ENCODE measurements at places on chromosomes 4 and X.
A peak's percentile ranks its signal among the peaks of the same experiment; 100 is the strongest.

DNA sequence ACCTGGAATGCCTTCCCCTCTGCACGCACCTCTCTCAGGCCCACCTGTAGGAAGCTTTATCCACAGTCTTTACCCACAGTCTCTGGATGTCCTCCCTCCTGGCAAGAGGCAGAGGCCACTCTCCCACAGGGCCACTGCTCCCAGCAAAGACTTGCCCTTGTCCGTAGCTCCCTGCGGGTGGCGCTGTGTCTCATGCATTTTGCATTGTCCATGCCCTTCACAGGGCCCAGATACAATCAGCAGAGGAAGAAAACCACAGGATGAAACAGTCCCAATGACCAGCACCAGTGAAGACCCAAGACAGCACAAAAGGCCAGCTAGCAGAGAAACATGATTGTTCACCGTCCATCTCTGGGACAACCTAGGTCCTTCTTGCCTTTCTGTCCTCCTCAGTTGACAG is 2.1 kb upstream of the NSG1 start:
- peak; percentile 33 for DNase-seq

DNA sequence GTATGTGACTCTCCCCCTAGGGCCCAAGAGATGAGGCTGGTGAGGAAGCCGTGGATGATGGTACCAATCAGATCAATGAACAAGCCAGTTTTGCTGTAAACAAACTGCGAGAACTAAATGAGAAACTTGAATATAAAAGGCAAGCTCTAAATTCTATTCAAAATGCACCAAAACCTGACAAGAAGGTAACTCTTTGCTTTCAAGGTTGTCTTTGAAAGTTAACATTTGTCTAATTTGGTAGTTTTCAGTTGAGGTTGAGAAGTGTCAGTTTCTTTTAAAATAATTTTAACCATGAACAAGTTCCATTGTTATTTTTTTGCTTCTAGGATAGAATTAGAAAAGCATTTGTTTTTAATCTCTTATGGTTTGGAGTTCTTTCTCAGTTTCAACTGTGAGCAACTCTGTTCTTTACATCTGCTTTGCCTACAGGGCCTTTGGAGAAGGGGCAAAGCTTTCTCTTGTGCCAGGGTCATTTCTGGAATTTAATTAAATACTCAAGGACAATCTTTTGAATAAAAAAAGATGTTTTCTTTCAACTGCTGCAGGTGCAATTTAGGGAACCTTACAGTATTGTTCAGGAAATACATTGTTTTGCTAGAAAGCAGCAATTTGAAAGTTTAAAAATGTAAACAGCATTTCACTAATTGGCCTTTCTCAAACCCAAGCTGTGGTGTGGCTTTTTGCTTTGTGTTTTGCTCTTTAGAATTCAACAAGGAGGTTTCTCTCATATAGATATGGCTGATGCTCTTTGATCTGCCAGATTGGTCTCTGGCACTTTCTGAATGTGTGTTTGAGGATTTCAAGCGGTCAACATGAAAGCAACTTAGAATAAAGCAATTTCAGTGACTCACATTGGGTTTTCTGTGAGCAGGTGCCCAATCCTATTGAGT is 62.9 kb downstream of the LRP2BP start:
- DNase-seq = no peak

DNA sequence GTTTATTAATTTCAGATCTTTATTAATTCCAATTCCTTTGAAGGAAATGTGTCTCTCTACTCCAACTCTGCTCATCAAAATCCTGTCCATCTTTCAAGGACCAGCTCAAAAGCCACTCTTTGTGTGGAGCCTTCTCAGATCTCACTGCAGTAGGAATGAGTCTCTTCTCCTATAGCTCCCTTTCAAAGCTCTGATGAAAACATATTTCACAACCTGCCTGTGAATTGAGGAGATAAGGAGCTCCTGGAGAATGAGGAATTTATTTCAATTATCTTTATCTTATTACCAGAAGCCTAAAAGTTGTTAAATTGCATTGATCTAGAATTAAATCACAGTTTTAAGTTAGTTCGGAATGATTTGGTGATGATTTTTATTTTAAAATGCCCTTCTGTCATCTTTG is 92.6 kb upstream of the TRPC3 start:
- no peak for DNase-seq

GRCh38 chr4:24517676-24518075 is 66.7 kb downstream of the DHX15 start:
- DNase-seq = no peak

DNA sequence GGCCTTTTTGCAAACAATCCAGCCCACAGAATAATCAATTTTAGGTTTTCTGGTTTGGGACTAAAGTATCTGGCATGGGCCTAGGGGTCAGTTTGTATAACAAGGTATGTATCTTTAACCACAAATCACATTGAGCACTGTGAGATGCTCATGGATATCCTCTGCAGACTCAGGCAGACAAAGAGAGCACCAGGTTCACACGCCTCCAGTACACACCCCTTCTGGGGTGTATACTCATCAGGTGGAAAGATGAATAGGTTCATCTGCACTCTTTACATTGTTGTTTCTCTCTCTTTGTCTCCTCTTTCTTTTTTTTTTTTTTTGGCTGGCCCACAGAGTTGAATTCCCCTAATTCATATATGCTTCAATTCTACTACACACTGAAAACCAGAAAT is 21.1 kb downstream of the TEC start:
- DNase-seq = no peak

GRCh38 chr4:169210504-169211118 is 60.1 kb downstream of the SH3RF1 start:
- DNase-seq = no peak

GRCh38 chr4:180811556-180811955 is 1431.6 kb upstream of the TENM3 start:
- no peak for DNase-seq

- no peak for DNase-seq
Observed at GRCh38 chr4:87499403-87500091, 29.6 kb downstream of the SPARCL1 start.

GRCh38 chr4:67539830-67540229 is 5.5 kb downstream of the CENPC start:
- no peak for DNase-seq

- no peak for DNase-seq
Observed at GRCh38 chrX:117538178-117539089, 578.2 kb downstream of the KLHL13 start.

GRCh38 chr4:89301003-89301402 is 6.6 kb downstream of the GPRIN3 start:
- no peak for DNase-seq

GRCh38 chrX:139920316-139920715 is 12.5 kb downstream of the ATP11C start:
- no peak for DNase-seq

DNA sequence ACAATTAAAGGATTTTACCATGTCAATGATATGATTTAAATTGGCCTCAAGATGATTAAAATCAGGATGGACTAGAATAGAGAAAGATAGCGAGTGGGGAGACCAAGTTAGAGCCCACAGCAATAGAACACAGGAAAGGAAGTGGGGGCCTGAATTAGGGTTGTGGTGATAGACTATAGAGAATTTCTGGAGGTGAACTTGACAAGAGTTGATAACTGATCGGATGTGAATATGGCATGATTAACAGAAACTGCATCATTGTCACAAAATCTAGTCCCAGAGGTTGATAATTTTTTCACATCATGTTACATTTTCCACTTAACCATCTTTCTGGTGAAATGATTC is 26.3 kb upstream of the TRPC3 start:
- DNase-seq = no peak

- DNase-seq = no peak
Observed at GRCh38 chr4:111736516-111736915, 408.7 kb upstream of the FAM241A start.

GRCh38 chr4:163681208-163681821 is 186.8 kb downstream of the TMA16 start:
- peak; percentile 72 for DNase-seq

DNA sequence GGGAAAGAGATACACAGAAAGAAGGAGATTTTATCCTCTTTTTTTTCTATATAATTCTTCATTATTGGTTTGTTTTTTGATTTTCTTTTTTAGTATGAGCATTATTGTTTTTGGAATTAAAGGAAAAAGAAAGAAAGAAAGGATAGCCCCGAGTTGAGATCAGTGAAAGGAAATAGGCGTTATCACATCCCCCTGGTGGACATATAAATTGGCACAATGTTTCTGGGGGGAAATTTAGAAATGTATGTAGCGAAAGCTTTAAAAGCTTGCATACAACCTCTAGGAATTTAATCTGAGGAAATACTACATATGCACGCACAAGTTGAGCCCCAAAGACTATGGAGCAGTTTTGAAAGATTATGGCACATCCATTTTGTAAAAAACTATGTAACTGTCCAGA is 226.3 kb upstream of the LDB2 start:
- DNase-seq = no peak

DNA sequence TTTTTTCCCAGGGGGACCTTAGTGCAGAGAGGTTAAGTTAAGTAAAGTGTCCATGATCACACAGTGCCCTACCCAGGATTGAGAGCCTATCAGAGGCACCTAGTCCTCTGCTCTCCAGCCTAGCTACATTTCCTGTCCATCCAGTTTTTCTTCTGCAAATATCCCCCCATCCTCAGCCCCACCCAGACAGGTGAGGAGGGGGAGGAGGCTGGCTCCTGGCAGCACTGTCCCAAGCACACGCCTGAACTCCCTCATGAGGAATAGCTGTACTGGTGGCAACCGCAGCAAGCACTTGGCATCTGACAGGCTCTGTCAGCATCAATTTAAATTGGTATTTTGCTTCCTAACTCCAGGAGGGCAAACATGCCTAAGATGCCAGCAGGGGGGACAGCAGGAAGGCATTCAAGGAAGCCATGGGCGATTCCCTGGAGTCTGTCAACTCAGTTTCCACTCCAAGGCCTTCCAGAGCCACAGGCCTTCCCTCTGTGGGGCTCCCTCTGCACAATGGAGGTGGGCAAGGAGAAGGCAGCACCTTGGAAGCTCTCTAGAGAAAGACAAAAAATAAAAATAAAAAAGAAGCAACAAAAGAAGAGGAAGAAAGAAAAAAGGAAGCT is 6.4 kb upstream of the FRMPD3 start:
- peak; percentile 4 for DNase-seq

- peak; percentile 23 for DNase-seq
Observed at GRCh38 chrX:129523079-129523911, at the start of gene SMARCA1. TSS of gene SMARCA1 (minus strand) at chrX:129523490. CDS start at chrX:129523370, 120 bp downstream.

DNA sequence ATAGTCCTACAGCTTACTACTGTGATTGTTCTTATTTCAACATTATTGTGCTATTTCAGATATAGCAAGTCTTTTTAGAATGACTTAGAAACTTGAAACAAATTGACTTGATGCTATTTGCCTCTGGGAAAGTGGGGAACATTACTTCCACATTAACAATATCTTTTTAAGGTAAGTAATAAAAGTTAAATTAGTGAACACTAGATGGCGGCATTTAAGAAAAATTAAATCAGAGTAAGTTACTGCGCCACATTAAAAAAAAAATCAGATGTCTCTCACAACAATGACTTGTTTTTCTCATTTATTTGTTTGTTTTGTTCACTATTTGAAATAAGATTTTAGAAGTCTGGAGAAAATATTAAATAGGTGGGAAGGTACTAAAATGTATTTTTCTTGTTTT is 1026.9 kb upstream of the SLIT2 start:
- DNase-seq = peak; percentile 74

GRCh38 chr4:161320377-161320776 is 843.4 kb downstream of the FSTL5 start:
- peak; percentile 7 for DNase-seq

GRCh38 chr4:156825074-156825473 is 146.5 kb downstream of the PDGFC start:
- no peak for DNase-seq

DNA sequence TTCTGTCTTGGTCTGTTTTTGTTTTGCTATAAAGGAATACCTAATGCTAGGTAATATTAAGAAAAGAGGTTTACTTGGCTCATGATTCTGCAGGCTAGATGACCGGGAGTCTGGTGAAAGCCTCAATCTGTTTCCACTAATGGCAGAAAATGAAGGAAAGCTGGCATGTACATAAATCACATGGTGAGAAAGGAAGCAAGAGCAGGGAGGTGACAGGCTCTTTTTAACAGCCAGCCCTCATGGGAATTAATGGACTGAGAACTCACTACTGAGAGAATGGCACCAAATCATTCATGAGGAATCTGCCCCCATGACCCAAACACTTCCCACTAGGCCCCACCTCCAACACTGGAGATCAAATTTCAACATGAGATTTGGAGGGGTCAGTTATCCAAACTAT is 27.6 kb downstream of the SATL1 start:
- no peak for DNase-seq

DNA sequence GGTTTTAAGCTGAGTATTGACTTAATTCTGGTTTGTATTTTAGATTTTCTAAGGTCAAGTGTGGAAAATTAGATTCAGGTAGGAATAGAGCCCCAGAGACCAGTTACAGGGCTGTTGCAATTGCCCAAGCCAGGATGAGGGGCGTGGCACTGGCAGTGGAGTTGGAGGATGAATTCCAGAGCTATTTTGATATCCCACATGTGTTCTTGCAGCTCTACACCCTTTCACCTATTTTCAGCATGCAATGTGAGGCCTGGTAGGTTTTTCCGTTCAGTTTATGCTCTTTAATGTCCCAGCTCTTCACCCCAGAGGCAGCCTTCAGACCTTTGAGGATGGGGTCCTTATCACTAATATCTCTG is 17.9 kb upstream of the OGT start:
- no peak for DNase-seq

DNA sequence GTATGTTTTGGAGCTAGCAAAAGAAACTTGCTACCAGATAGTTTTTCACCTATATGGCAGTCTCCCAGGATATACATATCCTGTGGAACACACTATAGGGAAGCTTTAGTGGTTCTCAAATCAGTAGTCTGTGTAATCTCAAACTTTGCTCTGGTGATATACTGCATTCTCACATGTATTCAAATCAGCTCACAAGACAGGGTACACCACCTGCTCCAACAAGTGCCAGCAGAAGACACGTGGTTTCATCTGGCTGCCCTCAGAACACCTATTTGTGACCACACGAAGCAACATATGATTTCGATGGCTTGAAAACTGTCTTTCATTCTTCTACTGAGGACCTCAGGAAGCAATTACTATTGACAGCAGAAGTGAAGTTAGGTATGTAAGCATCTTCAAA is 37.7 kb downstream of the BCLAF3 start:
- no peak for DNase-seq

GRCh38 chrX:129686422-129686948 is 31.7 kb upstream of the APLN start:
- no peak for DNase-seq

DNA sequence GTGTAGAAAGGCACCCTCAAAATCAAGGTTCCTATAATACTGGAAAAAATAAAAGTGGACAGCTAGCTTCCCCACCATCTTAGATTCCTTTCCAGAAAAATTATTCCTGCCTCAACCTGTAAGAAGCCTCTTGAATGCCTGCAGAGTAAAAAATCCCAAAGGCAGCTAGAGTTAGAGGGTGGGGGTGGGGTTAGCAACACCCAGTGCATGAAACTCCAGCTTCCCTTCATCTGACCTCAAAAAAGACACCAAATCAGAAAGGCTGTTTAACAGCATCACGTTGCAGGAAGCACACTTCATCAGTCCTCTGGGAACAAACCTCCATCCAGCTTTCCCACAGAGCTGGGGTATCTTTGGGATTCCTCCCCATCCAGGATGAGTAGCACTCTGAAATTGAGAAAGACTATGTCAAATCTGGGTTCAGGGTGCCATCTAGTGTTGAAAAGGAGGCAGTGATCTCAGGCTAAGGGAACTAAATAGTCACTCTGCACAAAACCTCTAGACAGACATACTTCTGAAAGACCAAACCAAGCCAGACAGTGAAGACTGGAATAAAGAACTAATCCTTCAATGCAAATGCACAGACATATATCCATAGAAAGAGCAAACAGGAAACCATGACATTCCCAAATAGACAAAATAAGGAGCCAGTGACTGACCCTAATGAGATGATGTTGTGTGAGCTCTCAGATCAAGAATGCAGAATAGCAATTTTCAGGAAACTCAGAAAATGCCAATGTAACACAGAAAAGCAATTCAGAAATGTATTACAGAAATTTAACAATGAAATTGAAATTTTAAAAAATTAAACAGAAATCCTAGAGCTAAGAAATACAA is 97.9 kb downstream of the ARHGEF9 start:
- peak; percentile 71 for DNase-seq
